Dermis lymphatic vessel endothelial cell (primary cell): ENCODE measurements at places on chromosomes 3 and 15. TPM values are rescaled to one million over a fixed set of nuclear protein-coding genes. Genes with fewer than 3 reads are reported as not detected.

GLT8D1 gene
- total RNA-seq, result 42.4 and 48.1 TPM in 2 replicates

MYO5C gene
- total RNA-seq, result 13.8 and 14.3 TPM in 2 replicates

GOLGA8T gene
- total RNA-seq, result 0.09 TPM in 1 of 2 replicates, not detected in the other

UCN2 gene
- 0.09 and 0.11 TPM in 2 replicates for total RNA-seq

CPEB1 gene
- under 0.01 and 0.17 TPM in 2 replicates for total RNA-seq

YEATS2 gene
- total RNA-seq, result 28.6 and 31.0 TPM in 2 replicates

SLC27A2 gene
- 1.3 and 10.3 TPM in 2 replicates for total RNA-seq

CSTA gene
- total RNA-seq, result not detected in 2 replicates

RAD51 gene
- 2.7 and 2.8 TPM in 2 replicates for total RNA-seq

CYP11A1 gene
- total RNA-seq, result not detected in 2 replicates

DTWD1 gene
- total RNA-seq, result 17.4 and 21.2 TPM in 2 replicates

ARL6 gene
- 6.0 TPM in 2 replicates for total RNA-seq

SLC2A2 gene
- not detected in 2 replicates for total RNA-seq

RHOV gene
- under 0.01 TPM in 1 of 2 replicates, not detected in the other for total RNA-seq

TRIM42 gene
- not detected in 2 replicates for total RNA-seq

LRRN1 gene
- total RNA-seq, result not detected in 2 replicates

ACKR4 gene
- total RNA-seq, result 0.09 and 0.33 TPM in 2 replicates

TTC23 gene
- 7.9 and 11.8 TPM in 2 replicates for total RNA-seq

SCG3 gene
- 0.43 and 1.6 TPM in 2 replicates for total RNA-seq

LTK gene
- 0.09 TPM in 1 of 2 replicates, not detected in the other for total RNA-seq

LAMB2 gene
- total RNA-seq, result 689 and 1,344 TPM in 2 replicates

SPSB4 gene
- total RNA-seq, result under 0.01 TPM in 2 replicates

TJP1 gene
- 104 and 121 TPM in 2 replicates for total RNA-seq

WWTR1 gene
- total RNA-seq, result 198 and 225 TPM in 2 replicates

SI gene
- not detected in 2 replicates for total RNA-seq

STRIT1 gene
- total RNA-seq, result not detected in 2 replicates

ACKR2 gene
- 5.4 and 12.5 TPM in 2 replicates for total RNA-seq

VILL gene
- total RNA-seq, result 1.8 and 2.1 TPM in 2 replicates

ROPN1 gene
- not detected in 2 replicates for total RNA-seq

FSD2 gene
- total RNA-seq, result not detected in 2 replicates

GTPBP8 gene
- total RNA-seq, result 21.3 and 29.7 TPM in 2 replicates

ISLR2 gene
- 0.09 and 0.11 TPM in 2 replicates for total RNA-seq

GOLGA6D gene
- total RNA-seq, result under 0.01 TPM in 1 of 2 replicates, not detected in the other

CCDC80 gene
- 10.0 and 17.3 TPM in 2 replicates for total RNA-seq

ABHD10 gene
- 17.6 and 30.9 TPM in 2 replicates for total RNA-seq

CRYGS gene
- total RNA-seq, result 0.98 and 1.1 TPM in 2 replicates

C3orf85 gene
- total RNA-seq, result not detected in 2 replicates

SLC9C1 gene
- 0.11 and 0.17 TPM in 2 replicates for total RNA-seq

PLS1 gene
- 0.33 and 0.34 TPM in 2 replicates for total RNA-seq

FBXW12 gene
- not detected in 2 replicates for total RNA-seq

PCOLCE2 gene
- total RNA-seq, result 0.22 TPM in 1 of 2 replicates, not detected in the other

LMAN1L gene
- total RNA-seq, result not detected in 2 replicates

PLIN1 gene
- not detected in 2 replicates for total RNA-seq

TMEM202 gene
- not detected in 2 replicates for total RNA-seq

CFAP100 gene
- not detected in 2 replicates for total RNA-seq

GRAMD2A gene
- total RNA-seq, result under 0.01 and 0.17 TPM in 2 replicates

SPATA12 gene
- 0.22 and 0.52 TPM in 2 replicates for total RNA-seq

GPR171 gene
- total RNA-seq, result not detected in 2 replicates

MYRIP gene
- total RNA-seq, result 8.9 and 10.1 TPM in 2 replicates

LRRFIP2 gene
- 31.6 and 32.0 TPM in 2 replicates for total RNA-seq

PPP1R14D gene
- total RNA-seq, result not detected in 2 replicates

LZTFL1 gene
- 7.6 and 13.8 TPM in 2 replicates for total RNA-seq

MUSTN1 gene
- total RNA-seq, result 0.11 TPM in 1 of 2 replicates, not detected in the other

SNTN gene
- total RNA-seq, result not detected in 2 replicates

ANKDD1A gene
- 11.9 and 15.3 TPM in 2 replicates for total RNA-seq
